Foreskin melanocyte (primary cell): ENCODE measurements at places on chromosomes 2 and 18.

- DNase-seq = no peak
These were observed at the start of gene FER1L5 for GRCh38 chr2:96642564-96643360. Gene FER1L5, plus strand, starts transcription at chr2:96642764. Its CDS starts 73 bp downstream, at chr2:96642837.

GRCh38 chr2:23599006-23599405 is 214.0 kb downstream of the KLHL29 start:
- no peak for DNase-seq

GRCh38 chr18:24629921-24630320 is 169.5 kb downstream of the HRH4 start:
- DNase-seq = no peak

GRCh38 chr2:7210712-7211111 is 293.5 kb downstream of the RNF144A start:
- no peak for DNase-seq

DNA sequence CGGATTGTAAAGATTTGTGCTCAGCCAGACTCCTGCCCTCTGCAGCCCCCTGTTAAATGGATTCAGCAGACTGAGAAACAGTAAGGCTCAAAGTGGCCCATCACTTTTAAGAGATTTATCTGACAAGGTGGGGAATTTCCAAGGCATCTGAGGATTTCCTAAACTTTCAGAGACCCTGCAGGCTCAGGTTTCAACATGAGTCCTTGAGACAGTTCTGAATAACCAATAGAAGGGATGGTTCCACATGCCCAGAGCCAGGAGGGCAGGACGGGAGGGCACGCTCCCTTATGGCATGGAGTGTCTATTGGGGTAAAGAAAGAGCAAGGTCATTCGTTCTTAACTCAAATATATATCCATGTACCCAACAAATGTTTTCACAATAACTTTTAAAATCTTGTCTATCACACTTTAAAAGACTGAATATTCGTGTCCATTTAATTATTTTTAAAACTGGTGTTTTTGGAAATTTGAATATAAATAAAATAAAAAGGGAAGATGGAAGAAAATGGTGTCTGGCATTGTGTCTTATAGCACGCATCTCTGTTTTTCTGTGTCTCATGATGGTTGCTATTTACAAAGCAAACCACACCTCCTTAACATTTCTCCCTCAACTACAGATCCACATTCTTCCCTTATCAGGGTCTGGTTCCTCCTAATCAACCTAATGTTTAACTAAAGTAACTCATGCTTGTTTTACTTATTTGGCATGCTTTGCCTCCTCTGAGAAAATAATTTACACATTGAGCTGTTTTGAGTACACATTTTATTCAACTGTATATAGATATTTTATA is 56.0 kb upstream of the DSG1 start:
- DNase-seq = no peak

- no peak for DNase-seq
These were observed 167.8 kb downstream of the BCL11A start for GRCh38 chr2:60385648-60386047.

GRCh38 chr2:239443666-239444567 is 43.1 kb upstream of the HDAC4 start:
- DNase-seq = no peak

GRCh38 chr2:146240391-146240790 is 1604.4 kb upstream of the ACVR2A start:
- no peak for DNase-seq

- DNase-seq = no peak
These were observed 64.9 kb downstream of the GALNT1 start for GRCh38 chr18:35646449-35646848.

- no peak for DNase-seq
These were observed 145.8 kb upstream of the ID2 start for GRCh38 chr2:8535821-8536685.
